Skin of body (tissue), 3 donors: ENCODE measurements at places on chromosomes 12 and 14. TPM values are rescaled to one million over a fixed set of nuclear protein-coding genes. Genes with fewer than 3 reads are reported as not detected.

The PROX2 gene
- not detected for total RNA-seq

DNA sequence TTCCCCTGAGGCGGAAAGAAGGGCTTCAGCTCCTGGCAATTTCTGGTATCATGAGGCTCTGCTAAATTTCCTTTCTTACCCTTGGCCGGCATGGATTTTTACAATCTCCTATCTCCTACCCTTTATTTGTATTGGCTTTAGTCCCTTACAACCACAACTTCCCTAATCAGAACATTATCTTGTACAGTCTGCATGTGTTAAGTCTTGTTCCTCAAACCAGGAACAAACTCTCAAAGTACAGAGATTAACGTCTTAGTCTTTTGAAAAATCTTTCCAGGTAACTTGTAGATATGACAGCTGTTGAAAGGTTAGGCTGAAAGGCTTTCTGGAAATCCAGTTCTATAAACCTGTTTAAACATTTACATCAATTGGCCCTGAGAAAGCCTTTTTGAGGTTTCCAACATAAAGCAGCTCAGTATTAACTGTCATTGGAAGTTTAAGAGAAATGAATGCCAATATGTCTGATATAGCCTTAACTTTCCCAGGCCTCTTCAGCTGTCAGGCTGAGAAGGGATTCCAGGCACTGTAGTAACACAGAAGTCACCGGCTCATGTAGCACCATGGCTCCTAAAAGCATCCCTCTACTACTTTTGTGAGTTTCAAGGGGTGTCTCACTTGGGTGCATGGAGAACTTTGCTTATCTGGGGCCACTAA lies 360.5 kb downstream of the FUT8 start:
- DNase-seq = no peak

- peak; percentile 37 for DNase-seq
These were observed 106.4 kb downstream of the ARF6 start for GRCh38 chr14:49999146-49999761.

The NOP9 gene
- total RNA-seq = 14.8 TPM

DNA sequence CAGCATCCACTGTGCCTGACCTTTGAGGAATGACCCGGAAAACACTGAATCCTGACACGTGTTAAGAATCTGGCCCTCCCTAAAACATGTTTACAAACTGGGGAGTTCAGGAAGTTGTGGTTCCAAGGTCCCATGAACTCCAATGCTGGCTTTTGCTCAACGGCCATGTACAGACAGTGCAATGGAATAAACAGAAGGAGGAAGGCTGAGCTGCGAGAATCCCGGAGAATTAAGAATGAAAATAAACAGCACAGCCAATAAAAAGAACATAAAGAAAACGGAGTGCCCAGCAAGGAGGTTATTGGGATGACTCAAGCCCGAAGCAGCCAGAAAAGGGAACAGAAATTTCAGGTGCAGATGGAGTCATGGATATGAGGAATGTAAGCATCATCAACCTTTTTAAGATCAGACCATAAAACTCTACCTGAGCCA lies 32.3 kb downstream of the BCL11B start:
- DNase-seq = no peak

GRCh38 chr12:48630346-48630745 lies 51.7 kb downstream of the KANSL2 start:
- DNase-seq = no peak
